AG09309 (cell line): ENCODE measurements at places on chromosomes 3 and 15.
A peak's percentile ranks its signal among the peaks of the same experiment; 100 is the strongest.

GRCh38 chr3:150733936-150734794 lies 28.8 kb downstream of the SIAH2 start:
- DNase-seq: no peak

DNA sequence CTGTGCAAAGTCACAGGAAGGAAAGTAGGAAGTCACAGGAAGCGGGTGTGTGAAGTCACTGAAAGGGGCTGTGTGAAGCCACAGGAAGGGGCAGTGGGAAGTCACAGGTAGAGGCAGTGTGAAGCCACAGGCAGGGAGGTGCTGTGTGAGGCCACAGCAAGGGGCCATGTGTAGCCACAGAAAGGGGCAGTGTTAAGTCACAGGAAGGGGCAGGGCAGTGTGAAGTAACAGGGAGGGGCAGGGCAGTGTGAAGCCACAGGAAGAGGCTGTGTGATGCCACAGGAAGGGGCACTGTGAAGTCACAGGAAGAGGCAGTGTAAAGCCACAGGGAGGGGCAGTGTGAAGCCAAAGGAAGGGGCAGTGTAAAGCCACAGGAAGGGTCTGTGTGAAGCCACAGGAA lies 36.5 kb downstream of the GASK1A start:
- DNase-seq: no peak

DNA sequence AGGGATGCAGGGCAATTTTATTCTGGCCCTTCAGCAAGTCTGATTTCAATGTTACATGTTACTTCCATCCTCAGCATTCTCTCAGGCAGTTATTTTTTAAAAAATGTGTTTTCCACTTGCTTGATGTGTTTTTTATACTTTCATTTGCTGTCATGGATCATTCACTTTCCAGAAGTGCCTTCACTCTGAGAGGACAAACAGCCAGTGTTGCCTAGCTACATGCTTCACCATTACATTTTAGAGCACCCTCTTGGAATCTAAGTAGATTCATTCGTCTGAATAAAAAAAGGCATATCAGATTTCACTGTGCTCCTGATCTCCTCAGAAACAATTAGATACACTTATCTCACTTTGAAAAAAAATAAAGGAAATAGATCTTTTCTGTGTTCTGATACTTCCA lies 93.6 kb upstream of the POU1F1 start:
- DNase-seq: no peak

DNA sequence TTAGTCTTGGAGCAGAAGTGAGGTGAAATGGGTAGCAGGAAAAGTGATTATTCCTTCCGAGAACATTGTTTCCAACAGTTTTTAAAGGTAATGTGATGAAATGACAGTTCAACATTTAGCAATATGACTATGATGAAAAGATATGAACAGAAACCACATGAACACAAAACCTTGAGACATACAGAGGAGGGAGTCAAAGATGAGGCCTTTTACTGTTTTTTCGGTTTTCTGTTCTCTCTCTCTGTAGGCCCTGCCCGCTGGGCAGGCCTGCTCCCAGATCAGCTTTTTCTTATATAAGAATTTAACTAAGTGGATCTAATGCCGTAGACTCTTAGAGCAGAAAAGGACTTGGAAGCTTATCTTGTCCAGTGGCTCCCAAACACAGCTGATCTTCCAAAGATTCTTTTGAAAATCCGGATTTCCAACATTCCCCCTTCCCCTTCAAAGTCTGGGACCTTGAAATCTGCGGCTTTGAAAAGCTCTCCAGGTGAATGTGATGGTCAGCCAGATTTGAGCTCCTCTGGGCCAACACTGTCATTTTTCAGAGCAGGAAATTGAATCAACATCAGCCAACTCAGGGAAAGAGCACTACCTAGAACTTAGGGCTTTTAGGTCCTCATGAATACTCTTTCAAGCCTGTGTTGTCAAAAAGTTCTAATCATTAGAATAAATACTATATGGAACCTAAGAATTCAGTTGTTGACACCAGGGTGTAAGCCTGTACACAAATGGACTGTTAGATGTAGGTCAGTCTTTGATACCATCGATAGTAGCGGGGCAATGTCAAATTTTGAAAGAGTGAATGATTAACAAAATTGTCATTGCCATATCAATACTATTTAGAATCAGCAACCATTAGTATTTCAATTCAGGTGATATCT lies 372.7 kb downstream of the SHQ1 start:
- no peak for DNase-seq

DNA sequence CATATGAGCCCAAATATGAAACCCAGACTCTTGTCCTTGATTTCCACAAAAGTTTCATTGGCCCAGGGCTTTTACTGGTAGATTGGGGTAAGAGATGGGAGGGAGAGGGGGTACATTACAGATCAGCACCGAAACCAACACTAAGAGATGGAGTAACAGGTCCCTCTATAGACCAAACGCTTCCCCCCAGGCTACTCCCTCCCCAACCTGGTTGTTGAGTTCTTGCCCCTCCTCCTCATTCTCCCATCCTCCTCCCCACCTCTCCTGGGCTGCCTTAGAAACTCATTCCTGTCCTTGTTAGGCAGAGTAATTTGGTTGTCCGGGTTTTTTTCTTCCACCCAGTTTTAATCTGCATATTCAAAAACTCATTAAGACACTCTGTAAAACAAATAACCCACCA lies 74.1 kb downstream of the MESD start:
- DNase-seq: no peak

DNA sequence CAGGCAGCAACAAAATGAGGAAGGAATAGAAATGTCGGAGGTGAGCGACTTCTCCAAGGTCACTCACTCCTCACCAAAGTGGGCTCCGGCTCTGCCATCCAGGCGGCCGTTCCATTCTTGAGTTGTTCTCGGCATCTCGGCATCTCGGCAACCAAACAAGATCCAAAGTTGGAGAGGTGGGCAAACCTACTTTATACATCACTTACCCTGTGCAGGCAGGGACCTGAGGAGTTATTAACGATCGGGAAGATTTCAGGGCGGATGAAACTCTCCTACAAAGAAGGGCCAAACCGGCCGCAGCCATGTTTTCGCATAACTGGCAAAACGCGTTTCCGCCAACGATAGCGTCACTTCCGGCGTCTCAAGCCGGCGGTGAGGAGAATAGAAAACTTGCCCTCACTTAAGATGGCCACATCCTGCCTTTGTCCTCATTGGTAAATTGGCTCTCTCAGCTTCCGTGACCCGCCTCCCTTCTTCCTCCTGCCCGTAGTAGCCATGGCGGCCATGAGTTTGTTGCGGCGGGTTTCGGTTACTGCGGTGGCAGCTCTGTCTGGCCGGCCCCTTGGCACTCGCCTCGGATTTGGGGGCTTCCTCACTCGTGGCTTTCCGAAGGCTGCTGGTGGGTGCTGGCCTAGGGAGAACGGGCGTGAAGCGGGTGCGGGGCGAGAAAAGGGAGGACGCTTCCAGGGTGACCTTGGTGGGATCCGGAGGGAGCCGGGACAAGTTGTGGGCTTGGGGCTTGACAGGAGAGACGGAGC lies at the start of the genes MRPL47 and NDUFB5:
MRPL47 (minus strand) TSS at position 318 of the 758 bp plus-strand sequence; CDS start at position 304, 14 bp downstream.
NDUFB5 (plus strand) TSS at position 474 of the 758 bp plus-strand sequence; CDS start at position 496, 22 bp downstream.
- peak; percentile 86 for DNase-seq

- no peak for DNase-seq
These were observed 62.2 kb upstream of the SEC61A1 start for GRCh38 chr3:127990051-127990450.

DNA sequence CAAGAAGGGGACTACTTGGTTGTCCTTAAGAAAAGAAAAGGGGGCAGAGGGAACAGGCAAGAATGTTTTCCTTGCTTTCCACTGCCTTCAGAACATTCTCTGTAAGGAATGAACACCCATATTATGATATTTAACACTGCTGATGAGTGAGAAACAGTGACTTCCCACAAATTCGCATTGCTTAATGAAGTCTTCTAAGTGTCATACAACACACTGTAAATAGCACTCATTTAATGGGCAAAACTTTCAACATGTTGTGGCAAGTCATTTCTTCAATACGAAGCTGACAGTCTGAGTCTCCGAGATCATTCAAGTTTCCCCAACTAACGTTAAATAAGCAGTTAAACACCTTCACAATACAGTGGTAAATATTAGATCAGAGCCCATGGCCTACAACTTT lies 464.4 kb downstream of the SHQ1 start:
- DNase-seq: no peak

DNA sequence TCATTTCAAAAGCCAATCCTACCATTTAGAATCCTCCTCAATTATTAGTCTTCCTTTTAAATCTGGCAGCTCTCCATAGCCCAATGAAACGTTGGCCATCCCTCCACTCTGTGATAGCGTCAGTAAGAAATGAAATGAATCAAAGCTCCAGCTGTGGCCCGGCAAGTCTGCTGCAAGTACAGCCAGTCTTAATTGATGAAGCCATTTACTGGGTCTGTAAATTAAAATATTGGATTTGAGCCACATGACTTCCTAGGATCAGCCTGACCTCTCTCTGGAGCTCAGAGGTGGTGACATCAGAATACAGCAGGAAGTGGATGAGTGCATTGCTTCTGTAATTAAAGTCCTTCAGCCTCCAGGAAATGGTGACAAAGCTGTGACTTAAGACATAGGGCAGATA lies 347.0 kb upstream of the LMCD1 start:
- no peak for DNase-seq

GRCh38 chr15:52558196-52558595 lies 10.6 kb downstream of the ARPP19 start:
- no peak for DNase-seq

- no peak for DNase-seq
These were observed 574 bp upstream of the SLC25A36 start for GRCh38 chr3:140941090-140941433.

DNA sequence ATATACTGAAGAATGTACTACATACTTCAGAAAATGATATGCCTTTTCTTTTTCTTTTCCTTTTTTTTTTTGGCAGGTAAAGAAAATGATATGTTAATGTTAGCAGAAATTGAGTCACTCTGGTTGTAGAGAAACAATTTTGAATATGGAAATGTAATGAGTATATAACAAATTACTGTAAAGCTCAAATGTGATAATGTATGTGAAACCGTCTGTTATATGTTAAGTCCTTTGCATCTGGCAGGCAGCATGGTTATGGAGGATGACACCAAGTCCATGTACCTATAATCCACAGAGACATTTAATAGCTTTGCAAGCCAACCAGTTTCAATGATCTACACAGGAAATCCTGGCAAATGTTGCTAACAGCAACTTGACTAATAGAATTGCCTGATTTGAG lies 58.4 kb downstream of the HACD2 start:
- DNase-seq: no peak

DNA sequence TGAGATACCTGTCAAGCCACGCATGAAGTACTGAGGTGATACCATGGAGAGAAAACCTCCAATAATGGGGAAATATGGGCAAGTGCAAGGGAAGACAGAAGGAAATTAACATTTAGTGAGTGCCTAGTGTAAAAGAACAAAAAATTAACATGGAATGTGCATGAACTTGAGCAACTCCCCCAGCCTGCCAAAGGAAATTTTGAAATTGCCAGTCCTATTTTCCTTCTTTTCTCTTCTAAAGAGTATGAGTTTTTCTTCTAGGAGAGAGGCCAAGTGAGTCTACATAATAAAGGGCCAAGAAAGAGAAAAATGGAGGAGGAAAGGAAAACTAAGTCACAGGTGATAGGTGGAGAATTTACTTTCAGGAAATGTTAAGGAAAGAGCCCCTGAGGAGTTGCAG lies 602.4 kb upstream of the MDFIC2 start:
- no peak for DNase-seq

DNA sequence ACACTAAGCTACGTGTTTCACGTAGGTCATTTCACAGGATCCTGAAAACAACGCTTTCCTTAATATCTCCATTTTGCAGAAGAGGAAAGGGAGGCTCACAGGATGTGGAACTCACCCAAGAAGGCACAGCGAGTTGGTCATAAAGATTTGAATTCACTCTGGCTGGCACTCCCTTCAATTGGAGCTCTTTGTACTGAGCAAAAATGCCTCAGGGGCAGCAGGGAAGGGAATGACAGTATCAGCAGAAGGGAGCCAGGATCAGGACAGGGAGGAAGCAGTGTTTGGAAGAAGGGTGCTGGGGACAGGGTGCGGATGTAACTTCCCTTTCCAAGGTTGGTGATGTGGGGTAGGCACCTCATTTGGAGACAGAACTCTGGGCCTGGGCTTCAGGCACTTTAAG lies 1.1 kb upstream of the ST6GAL1 start:
- DNase-seq: no peak

- no peak for DNase-seq
These were observed 401.3 kb upstream of the WNT5A start for GRCh38 chr3:55888282-55888885.

GRCh38 chr3:27720899-27721716 lies 1.0 kb downstream of the EOMES start:
- no peak for DNase-seq

DNA sequence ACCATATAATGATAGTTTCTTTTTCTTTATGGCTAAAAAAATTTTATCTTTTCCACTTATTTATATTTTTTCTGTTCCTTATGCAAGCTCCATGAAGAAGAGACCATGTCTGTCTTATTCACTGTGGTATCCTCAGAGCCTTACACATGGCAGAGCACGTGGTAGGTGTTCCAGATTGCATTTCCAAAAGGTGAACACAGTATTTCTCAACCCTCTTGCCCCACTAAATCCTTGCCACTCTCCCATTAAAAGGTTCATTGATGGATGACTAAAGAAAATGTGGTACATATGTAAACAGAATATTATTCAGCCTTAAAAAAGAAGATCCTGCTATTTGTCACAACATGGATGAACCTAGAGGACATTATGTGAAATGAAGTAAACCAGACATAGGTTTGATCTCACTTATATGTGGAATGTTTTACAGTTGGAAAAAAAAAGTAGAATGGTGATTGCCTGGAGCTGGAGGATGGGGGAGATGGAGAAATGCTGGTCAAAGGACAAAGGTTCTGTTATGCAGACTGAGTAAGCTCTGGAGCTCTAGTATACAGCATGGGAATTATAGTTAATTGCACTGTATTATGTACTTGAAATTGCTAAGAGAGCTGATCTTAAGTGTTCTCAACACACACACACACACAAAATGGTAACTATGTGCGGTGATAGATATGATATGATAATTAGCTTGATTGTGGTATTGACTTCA lies 266.7 kb downstream of the CNTN3 start:
- DNase-seq: no peak

GRCh38 chr3:12568747-12569146 lies 11.9 kb downstream of the MKRN2 start:
- no peak for DNase-seq

DNA sequence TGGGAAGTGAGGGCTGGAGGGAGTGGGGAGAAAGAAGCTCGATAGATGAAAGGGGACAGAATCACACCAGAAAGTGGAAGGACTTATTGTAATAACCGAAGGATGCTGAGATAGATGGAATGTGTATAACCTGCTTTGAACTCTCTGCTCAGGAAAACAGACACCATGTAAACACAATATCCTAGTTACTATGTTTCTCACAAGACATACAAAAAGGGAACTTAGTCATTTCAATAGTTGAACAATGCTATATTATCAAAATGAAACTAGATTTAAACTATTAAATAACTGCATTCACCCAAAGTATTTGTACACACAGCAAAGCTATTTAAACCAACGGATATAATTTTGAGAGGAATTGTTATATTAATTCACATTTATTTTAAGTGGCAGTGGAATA lies 108.3 kb upstream of the GADL1 start:
- no peak for DNase-seq
